ENCODE measurements at places on chromosomes 6 and 20.
A peak's percentile ranks its signal among the peaks of the same experiment; 100 is the strongest.

- no peak for DNase-seq
These were observed 83.5 kb upstream of the TMEM181 start for GRCh38 chr6:158476389-158476788.

DNA sequence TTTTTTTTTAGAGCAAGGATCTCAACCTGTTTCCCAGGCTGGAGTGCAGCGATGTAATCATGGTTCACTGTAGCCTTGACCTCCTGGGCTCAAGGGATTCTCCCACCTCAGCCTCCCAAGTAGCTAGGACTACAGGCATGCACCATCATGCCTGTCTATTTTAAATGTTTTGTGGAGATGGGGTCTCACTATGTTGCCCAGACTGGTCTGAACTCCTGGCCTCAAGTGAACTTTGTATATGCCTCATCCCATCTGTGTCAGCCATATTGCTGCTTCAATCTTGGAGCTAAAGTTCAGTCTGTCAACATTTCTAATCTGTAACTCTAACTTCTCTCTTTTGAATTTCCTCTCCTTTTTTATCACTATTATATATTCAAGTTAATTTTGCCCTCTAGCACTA is 54.3 kb downstream of the CD164 start:
- no peak for DNase-seq

DNA sequence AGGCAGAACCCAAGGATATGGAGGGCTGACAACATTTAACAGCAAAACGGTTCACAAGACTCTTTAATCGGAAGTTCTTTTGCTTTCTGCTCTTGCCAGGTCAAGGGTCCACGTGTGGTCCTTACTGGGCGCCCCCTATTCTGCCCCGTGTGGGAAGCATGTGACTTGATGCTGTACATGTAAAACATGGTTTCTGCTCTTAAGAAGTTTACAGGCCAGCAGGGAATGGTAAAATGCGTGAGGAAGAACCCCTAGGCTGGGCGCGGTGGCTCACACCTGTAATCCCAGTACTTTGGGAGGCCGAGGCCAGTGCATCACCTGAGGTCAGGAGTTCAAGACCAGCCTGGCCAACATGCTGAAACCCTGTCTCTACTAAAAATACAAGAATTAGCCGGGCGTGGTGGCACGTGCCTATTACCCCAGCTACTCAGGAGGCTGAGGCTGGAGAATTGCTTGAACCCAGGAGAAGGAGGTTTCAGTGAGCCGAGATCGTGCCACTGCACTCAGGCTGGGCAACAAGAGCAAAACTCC is 19.3 kb downstream of the ZNF217 start:
- DNase-seq: no peak

GRCh38 chr6:45045253-45045601 is 282.9 kb upstream of the RUNX2 start:
- DNase-seq: no peak

- peak; percentile 79 for DNase-seq
These were observed 45.8 kb downstream of the TM9SF4 start for GRCh38 chr20:32155017-32155981.

GRCh38 chr20:62428002-62428372 is 648 bp upstream of the RBBP8NL start:
- no peak for DNase-seq

- DNase-seq: no peak
These were observed 39.3 kb upstream of the APCDD1L start for GRCh38 chr20:58554541-58554940.

DNA sequence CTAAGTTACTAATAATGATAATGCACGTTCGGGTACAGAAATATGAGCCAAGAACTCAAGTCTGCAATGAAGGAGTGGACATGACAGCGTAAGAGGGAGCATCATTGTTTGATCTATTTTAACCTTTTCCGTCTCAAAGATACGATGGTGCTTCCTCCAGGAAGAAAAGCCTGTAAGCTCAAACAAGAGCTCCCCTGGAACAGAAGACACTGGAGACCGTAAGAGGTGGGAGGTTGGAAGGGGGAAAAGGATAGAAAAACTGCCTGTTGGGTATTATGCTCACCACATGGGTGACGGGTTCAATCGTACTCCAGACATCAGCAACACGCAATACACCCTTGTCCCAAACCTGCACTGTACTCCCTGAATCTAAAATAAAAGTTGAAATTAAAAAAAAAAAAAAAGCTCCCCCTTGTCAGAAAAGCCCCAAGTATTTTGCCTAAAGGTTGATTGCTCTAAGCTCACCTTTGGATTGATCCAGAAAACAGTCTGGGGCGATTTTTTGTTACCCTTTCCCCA is 180.5 kb downstream of the TRIM27 start:
- no peak for DNase-seq

GRCh38 chr6:151512481-151512880 is 18.7 kb downstream of the CCDC170 start:
- DNase-seq: no peak

- no peak for DNase-seq
These were observed 126.2 kb upstream of the EXOC2 start for GRCh38 chr6:819122-819521.

DNA sequence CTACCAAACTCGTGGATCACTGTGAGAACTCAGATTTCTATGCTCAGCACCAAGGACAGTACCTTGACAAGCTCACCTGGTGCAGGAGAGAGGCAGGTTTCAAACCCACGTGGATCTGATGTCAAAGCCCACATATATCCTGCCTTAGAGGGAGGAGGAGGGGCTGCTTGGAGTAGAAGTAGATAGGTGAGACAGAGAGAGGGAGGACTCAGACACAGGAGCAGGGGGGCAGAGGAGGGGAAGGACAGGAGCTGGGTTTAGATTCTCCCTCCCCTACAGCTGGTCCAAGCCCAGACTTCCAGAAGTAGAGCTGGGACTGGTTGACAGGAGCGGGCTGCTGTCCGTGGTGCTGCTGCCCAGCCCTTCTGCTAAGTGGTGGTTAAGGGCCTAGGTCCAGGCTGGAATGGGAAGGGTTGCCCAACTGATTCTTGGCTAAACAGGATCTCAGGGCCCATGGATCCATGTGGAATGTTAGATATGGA is 77.5 kb downstream of the CDH22 start:
- DNase-seq: no peak

- DNase-seq: no peak
These were observed 59.9 kb upstream of the MAP7 start for GRCh38 chr6:136609873-136610706.

GRCh38 chr6:40394381-40394780 is 192.8 kb downstream of the LRFN2 start:
- DNase-seq: no peak

DNA sequence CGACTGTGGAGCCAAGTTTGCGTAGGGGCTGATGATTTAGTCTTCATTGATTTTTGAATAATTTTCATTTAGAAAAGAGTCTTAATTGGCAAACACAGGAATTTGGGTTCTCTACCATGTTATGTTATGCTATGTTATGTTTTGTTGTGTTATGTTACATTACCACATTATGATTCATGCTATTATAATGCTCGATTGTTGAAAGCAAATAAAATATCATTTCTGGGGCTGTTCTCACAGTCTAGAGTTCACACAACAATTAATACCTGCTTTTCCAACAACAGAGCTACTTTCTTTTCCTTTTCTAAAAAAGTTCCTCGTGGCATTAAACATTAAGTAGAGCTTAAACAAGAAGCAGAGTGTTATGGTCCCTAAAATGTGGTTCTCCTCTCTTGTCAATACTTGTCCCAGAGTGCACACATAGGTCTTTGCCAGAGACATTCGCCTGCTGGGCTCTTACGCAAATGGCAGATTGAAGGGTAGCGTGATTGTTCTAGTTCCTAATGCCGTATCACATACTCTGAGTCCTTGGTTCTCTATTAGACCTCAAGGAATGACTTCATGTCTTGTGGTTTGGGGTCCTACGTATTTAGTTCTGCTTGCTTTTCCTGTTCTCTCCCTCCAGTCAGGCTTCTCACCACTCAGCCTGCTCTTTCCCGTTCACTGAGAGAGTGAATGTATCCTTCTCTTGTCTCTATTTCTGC is 370.3 kb downstream of the CD109 start:
- DNase-seq: no peak

DNA sequence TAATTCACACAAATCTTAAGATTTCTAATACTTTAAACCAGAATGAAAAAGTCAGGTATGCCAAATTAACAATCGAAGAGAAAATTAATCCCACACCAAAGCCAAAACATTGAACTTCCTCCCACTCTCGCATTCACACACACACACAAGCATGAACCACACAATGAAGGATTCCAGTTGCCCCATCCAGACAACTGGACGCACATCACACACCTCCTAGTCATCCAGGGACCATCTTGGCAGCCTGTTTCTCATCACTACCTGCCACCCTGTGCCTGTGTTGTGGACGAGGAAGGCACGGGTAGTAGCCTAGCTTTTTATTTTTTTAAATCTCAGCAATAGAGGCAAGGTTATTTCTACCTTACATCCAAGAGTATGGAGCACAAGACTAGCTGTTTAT is 15.2 kb downstream of the B4GALT5 start:
- no peak for DNase-seq

- no peak for DNase-seq
These were observed 6.0 kb downstream of the CD83 start for GRCh38 chr6:14123386-14124111.

- peak; percentile 62 for DNase-seq
These were observed 32.0 kb downstream of the KIF16B start for GRCh38 chr20:16541226-16541625.

DNA sequence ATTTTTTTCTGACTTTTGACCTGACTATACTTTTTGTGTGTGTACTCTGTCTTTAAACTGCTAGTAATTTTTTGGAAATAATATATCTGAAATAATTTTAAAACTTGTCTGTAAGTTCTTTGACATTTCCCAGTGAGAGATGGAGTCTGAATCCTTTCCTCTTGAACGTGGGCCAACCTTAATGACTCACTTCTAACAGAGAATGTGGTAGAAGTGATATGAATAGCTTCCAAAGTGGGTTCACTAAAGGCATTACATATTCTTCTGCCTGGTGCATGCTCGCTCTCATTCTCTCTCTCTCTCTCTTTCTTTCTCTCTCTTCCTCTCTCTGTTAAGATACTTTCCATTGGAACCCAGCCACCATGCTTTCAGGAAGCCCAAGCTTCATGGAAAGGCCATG is 108.7 kb upstream of the FERMT1 start:
- no peak for DNase-seq

DNA sequence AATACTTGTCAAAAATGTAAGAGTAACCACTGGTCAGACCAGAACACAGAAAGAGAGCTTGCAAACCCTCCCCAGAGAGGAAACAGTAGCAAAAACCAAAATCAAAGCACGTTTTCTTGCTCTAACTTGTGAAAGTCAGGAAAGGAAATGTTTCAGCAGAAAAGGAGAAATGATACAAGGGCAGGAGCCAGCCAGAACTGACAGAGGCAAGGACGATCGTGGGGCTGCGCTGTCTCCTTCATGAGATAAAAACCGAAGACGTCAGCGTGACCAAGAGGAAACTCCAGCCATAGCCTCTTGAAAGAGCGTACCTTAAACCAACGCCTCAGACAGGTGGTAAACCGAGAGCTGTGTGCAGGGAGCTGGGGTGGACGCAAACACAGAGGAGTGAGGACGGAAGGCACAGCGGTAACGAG is 27.5 kb downstream of the LAMA5 start:
- DNase-seq: no peak

GRCh38 chr6:91539456-91539855 is 952.6 kb upstream of the MAP3K7 start:
- DNase-seq: no peak

- no peak for DNase-seq
These were observed 15.7 kb downstream of the PANK2 start for GRCh38 chr20:3904857-3905256.

DNA sequence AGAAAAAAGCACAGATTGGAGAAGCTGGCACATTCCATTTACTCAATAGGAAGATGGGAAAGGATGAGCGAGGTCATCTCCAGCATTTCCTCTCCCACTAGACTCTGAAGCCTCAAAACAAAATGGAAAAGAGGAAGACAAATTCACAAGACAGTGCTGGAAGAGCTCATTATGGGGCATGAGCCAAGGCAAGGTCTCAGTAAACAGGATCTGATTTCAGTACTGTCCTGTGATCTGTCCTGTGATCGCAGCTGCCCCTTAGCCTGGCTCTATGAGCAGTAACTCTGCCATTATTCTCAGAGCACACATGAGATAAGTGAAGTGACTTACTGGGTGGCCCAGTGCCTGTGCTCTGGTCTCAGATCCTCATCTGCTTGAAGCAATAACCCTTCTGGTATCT is 68.1 kb upstream of the SLC4A11 start:
- DNase-seq: no peak

DNA sequence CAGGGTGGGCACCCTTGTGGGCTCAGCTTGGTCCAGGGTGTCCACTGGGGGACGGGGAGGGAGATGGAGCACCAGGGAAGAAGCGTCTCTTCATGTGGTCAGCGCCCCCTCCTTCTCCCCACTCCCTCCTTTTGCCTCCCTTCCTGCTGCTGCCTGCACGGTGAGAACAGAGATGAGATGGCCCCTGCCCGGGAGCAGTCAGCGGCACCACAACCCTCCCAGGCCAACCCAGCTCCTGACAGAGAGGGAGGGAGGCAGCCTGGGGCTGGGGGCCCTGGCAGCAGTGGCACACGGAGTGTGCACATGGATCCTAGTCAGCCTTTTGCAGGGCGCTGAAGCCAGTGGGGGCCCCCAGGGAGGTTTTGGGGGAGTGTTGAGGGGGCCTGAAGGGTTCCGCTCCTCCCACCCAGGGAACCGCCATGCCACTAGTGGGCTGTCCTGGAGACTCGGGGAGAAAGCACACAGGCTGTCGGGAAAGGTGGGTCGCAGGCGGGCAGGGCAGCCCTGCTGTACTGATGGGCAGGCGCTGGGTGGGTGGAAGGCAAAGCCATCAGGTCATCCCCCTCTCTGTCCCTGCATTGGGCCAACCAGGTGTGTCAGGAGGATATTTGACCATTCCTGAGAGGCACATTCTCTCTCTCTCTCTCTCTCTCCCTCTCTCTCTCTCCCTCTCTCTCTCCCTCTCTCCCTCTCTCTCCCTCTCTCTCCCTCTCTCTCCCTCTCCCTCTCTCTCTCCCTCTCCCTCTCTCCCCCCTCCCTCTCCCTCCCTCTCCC is 94.3 kb upstream of the BHLHE23 start:
- peak; percentile 8 for DNase-seq

GRCh38 chr6:111600154-111600553 is 5.5 kb downstream of the TRAF3IP2 start:
- no peak for DNase-seq

DNA sequence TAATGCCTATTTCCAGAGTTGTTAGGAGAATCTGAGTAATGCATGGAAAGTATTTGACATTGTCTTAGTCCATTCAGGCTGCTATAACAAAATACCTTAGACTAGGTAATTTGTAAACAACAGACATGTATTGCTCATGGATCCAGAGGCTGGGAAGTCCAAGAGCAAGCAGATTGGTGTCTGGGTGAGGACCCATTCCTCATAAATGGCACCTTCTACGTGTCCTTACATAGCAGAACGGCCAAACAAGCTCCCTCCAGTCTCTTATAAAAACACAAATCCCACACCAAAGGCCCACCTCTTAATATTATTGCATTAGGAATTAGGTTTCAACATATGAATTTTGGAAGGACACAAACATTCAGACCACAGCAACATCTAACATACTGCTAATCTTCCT is 30.2 kb downstream of the MBOAT1 start:
- no peak for DNase-seq
